BJ (cell line): ENCODE measurements at places on chromosomes 6 and 20.

DNA sequence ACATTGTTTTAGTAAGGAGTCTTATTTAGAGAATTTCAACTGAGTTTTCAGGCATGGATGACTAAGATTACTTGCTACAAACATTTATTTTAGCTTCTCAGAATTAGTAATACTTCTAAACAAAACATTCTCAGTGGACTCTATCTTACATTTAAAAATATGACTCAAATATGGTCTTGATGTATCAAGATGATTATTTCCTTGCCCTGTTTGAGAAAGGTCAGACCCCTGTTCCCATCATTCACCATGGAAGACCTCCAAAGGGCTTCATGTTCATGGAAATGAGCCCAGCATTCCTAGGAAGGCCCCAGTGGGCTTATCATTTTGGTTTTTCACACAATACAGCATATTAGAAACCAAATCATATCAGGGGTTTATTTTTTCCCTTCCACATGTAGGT, 24.6 kb upstream of the TRPC4AP start:
- no peak for DNase-seq

GRCh38 chr6:18323935-18324705, 59.8 kb upstream of the DEK start:
- no peak for DNase-seq

DNA sequence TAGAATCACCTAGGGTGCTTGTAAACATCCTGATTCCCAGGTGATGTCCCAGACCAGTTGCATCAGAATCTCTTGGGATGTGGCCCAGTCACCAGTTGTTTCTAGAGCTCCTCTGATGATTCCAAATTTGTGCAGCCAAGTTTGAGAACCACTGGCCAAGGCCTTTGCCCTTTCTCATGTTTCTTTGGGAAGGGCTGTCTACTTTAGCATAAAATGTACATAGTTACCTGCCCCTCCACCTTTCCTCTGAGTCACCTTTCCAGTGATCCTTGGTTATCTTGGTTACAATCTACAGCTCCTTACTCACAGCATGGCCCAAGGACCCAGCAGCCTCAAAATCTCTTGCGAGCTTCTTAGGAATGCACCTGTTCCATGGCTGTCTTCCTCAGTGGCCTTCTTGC, 266.4 kb upstream of the PRND start:
- DNase-seq, result no peak

DNA sequence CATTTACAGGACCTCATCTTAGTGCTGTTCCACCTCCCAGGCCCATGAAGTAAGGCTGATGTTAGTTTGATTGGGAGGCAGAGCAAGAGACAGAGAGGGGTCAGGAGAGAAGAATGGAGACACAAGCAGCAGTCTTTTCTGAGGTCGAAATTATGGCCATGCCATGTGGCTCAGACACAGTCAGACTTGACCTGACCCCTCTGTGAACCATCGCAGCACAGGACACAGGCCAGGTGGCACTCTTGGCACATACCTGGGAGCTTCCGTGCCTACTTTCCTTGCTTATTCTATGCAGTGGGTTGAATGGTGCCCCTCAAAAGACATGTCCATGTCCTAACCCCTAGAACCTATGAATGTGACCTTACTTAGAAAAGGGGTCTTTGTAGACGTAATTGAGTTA, 254.9 kb downstream of the MAFB start:
- no peak for DNase-seq

DNA sequence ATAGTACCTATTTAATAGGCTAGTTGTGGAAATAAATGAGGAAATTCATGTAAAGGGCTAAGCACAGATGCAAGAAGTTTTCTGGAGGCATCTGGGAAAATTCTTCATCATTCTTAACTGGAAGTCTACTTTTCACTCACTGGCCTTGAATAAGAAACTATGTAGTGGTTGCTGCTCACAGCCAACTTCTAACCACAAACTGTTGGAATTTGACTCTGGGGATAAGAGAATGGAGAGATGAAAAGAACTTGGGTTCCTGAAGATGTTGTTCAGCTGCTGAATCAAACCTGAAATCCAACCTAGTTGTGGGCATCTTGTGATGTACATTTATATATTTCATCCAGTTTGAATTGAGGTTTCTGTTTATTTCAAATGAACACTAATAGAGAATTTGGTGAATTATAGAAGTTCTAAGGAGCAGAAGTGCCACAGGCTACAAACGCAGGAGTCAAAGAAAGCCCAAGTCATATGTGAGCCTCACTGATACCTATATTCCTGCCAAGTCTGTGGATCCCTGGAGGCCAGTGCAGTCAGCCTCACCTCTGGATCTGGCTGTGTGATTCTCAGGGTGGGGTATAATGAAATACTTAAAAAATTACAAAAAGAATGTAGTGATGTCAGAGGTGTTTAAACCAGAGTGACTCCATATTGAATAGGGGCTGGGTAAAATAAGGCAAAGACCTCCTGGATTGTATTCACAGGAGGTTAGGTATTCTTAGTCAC, 18.7 kb upstream of the MEI4 start:
- no peak for DNase-seq

DNA sequence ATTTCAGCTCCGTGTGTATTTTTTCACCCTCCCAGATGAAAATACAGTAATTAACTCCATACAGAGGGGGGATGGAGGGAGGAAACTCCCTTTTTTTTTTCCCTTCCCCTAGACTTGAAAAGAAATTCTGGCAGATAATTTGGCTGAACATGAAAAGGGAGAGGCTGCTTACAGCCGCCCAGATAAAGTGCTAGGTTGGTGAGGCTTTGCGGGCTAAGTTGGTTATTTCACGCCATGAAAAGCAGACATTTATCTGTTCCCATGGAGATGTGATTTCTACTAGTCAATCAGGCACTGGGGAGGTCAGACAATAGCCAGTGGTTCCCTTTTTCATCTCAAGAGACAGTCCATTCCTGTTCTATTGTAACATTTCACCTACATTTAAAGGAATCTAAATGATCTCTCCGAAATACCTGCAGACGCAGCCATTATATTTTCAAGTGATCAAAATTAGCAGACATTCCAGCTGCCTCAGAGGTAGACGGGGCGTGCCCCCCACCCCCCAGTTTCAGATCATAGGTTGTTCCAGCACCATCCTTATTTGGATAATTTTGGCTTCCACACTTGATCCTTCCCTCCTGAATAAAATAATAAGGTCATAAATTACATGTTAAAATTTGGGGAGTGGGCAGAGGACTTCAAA, 143.9 kb upstream of the ZNF217 start:
- no peak for DNase-seq

DNA sequence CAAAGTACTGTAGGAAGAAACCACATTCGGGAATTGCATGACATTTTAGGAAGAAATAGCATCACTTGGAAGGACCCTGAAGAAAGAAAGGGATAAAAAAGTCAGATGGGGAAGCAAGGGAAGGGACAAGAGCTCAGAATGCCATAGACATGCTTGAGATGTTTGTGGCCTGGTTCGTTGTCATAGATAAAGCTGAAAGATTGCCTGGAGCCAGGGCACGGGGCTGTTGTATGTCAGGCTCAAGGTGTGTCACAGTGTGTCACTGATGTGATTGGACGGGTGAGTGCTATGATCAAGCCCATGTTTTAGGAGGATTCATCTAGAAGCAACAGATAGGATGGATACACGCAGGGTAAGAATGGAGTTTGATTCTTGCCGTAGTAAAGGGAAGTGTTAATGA, 216.2 kb upstream of the SOX4 start:
- DNase-seq, result no peak

DNA sequence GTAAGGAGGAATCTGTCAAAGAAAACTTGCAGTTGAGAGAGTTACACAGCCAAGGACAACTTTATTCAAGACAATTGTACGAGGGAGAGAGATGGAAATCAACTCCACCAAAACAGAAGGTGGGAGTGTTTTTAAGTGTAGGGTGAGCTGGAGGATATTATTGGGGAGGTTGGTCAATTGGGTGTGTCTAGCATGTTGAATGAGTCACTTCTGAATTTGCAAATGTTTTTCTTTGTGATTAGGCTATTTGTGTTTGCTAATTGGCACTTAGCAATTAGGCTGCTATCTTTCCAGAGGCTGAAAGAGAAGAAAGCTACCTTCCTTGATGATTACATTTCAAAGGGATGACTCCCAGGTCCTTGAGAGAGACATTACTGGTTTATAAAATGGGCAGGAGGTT, 441.1 kb downstream of the MEI4 start:
- DNase-seq, result no peak

DNA sequence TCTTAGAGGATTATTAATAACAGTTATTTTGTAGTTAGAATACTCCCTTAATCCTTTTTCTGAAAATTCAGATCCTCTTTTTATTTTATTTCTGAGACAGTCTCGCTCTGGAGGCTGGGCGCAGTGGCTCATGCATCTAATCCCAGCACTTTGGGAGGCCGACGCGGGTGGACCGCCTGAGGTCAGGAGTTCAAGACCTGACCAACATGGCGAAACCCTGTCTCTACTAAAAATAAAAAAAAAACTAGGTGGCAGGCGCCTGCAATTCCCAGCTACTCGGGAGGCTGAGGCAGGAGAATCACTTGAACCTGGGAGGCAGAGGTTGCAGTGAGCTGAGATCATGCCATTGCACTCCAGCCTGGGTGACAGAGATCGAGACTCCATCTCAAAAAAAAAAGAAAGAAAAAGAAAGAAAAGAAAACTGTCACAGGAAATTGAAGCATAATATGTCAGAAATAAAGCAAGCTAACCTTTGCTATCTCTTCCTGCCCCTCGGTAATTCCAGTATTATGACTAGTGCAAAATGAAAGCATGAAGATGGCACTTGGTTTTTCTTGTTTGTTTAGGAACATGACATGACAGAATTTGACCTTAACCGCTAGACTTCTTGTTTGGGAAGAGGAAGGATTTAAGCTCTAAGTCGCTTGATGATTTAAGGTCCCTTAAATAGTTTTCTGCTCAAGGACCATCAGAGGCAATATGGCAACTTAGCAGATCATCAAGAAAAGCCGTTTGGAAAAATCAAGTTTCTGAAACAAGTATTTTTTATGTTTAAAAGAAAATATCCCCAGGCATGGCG, 1.8 kb upstream of the RBM39 start:
- no peak for DNase-seq

DNA sequence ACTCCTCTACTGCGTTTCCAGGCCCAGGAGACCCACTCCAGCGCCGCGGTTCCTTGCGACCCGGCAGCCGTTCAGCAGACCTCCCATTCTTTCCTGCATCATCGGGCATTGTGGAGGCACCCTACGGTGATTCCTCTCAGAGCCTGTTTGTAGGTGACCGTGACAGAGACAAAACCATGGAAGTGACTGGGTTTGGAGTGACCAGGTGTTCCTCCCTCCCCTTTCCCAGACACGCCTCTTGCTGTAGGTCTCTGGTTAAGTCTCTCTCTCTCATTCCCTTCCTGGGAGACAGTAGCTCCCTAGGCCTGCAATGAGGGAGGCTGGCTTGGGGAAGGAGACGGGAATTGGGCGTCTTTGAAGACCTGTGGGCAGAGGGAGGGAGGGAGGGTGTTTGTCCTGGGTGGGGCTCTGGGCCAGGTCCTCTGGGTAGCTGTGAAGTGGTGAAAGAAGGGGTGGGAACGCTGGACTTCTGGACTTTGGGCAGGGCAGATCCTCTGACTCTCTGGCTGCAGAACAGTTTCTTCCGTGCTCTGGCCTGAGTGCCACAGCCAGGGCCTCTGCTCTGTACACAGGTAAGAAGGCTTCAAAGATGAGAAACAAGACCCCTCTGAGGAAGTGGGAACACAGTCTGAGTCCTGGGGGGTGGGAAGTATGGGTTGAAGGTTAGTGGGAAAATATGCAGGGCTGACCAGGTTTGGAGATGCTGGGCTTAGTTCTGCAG, 763 bp downstream of the KLC4 start:
- DNase-seq, result no peak

DNA sequence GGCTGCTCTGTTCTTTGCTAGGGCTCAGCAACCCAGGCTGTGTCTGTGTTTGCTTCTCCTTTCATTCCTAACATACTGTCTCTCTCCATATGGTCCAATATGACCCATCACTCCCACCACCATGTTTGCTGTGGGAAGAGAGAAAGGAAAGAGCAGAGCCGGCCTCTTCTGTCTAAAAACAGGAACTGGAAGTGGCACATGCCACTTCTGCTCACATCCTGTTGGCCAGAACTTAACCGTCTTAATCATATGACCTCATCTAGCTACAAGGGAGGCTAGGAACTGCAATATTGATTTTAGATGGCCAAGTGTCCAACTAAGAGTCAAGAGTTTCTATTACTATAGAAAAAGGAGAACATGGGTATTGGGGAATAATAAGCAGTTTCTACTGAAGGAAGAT, 212.5 kb upstream of the CHD6 start:
- no peak for DNase-seq

GRCh38 chr20:19872001-19872400, 113.9 kb downstream of the RIN2 start:
- no peak for DNase-seq

DNA sequence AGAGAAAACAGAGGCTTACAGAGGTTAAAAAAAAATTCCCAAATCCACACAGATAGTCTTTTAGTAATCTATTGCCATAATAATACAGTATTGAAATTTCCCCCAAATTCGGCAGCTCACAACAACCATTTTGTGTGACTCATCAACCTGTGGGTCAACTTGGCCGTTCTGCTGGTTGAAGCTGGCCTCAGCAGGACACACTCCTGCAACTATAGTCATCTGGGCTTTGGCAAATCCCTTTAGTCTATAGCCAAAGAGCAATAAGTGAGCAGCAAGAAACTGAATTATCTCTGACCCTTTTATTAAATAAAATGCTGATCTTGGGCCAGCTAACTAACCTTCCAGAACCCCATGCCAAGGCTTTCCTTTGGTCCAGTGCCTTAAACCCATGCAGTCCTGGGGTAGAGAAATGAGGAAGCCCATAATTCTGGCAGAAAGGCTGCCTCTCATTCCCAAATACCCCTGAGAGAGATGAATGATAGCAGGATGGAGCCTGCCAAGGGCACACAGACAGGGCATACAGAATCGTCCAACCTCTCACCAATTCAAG, 17.2 kb upstream of the SNAP25 start:
- DNase-seq, result no peak

DNA sequence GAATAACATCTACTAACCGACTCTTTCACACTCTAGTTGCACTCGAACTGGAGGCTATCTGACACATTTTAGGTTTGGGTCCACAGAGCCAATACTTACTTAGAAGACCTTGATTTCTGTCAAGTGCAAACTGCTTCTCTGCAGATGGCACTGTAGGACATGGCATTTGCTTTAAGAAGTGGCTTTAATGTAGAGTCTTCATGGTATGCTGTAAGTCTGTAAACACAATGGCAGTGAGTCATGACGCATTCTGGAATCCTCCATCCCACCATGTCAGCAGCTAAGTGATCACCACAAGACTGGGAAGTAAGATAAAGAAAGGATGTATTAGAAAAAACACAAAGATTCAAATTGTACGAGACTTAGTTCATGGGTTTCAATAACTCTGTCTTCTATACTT, 377.0 kb upstream of the NOX3 start:
- DNase-seq, result no peak

DNA sequence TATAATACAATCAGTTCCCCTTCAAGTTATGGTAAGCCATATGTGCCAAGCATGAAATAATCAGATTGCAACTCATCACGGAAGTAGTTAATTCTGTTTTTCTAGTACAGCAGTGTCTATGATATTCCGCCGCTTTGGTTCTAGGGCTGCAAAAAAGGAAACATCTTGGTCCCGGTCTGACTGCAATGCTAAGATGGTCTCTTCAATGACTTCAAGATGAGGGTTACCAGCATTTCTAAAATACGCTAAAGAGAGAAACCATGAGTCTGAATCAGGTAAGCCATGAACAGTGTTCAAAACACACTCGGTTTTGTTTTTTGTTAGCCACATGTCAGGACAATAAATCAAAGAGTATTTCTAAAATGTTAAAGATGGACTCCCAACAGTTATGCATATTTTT, 3.2 kb upstream of the ANKRD60 start:
- no peak for DNase-seq

GRCh38 chr6:47836046-47836445, 54.2 kb downstream of the OPN5 start:
- DNase-seq, result no peak

- no peak for DNase-seq
These were observed 57.3 kb downstream of the TASP1 start for GRCh38 chr20:13581451-13581850.
